Stimulated activated CD4-positive, alpha-beta T cell treated with anti-CD3 and anti-CD28 coated beads, Interleukin-12 subunit alpha, Interleukin-12 subunit beta, amount 100 ng/mL, for 48 hours (primary cell): ENCODE measurements at places on chromosomes 3 and 15.

- no peak for DNase-seq
Measured at GRCh38 chr3:123331006-123331405, 117.9 kb downstream of the ADCY5 start.

- no peak for DNase-seq
Measured at GRCh38 chr3:33795131-33795530, 3.3 kb upstream of the PDCD6IP start.

DNA sequence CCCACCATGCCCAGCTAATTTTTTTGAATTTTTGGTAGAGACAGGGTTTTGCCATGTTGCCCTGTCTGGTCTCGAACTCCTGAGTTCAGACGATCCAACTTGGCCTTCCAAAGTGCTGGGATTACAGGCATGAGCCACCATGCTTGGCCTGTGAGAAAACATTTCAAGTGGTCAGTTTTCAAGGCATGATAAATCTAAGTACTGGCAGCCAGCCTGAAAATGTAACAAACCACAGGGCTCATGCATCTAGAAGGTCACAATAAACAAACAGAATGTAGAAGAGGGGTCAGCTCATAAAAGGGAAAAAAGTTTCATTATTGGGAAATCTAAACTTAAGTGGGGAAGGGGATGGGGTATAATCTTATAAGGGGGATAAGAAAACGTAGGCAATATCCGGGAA lies 39.9 kb downstream of the PPCDC start:
- DNase-seq = no peak

GRCh38 chr15:44035781-44036699 lies 159.0 kb downstream of the FRMD5 start:
- no peak for DNase-seq

- DNase-seq = peak; percentile 68
Measured at GRCh38 chr3:32399030-32399620, 7.5 kb downstream of the CMTM7 start.

GRCh38 chr15:42908538-42908937 lies 12.0 kb downstream of the TTBK2 start:
- no peak for DNase-seq

- DNase-seq = no peak
Measured at GRCh38 chr3:182755308-182755707, 38.0 kb upstream of the ATP11B start.

GRCh38 chr15:25803541-25803940 lies 59.6 kb downstream of the ATP10A start:
- no peak for DNase-seq

- DNase-seq = peak; percentile 28
Measured at GRCh38 chr15:70196372-70197316, 98.9 kb upstream of the TLE3 start.

- no peak for DNase-seq
Measured at GRCh38 chr3:61632568-61633175, 71.3 kb downstream of the PTPRG start.

DNA sequence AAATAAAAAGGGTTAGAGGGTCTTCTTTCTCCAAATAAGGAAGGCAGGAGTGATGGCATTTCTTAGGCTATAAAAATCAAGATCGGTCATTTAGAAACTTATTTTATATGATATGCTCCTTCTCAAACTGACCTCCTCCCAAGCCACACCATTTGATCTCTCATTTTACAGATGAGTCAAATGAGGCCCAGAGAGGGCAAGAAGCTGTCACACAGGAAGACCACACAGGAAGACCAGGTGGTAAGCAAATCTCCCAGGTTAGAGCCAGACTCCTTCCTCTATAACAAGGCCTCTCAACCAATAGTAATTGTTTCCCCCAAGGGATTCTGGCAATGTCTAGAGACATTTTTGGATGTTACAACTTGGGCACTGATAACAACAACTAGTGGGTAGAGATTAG lies 13.8 kb downstream of the TLE3 start:
- no peak for DNase-seq

DNA sequence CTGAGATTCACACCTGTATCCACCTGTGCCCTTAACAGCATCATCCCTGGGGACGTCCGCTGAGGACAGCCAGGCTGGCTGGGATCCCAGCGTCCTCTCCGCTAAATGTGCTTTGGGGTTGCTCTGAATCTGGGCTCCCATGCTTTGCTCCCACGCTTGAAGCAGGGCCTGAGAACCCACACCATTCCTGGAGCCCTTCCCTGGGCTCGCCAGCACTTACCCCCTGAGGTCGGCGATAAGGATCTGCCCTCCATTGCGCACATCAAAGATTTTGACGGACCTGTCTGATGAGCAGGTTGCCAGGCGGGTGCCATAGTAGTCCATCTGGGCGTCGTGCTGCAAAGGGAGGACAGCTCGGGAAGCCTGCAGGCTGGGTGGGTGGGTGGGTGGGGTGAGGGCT lies 5.8 kb downstream of the SEC13 start:
- DNase-seq = no peak

- no peak for DNase-seq
Measured at GRCh38 chr3:105323274-105323599, 43.5 kb upstream of the ALCAM start.

DNA sequence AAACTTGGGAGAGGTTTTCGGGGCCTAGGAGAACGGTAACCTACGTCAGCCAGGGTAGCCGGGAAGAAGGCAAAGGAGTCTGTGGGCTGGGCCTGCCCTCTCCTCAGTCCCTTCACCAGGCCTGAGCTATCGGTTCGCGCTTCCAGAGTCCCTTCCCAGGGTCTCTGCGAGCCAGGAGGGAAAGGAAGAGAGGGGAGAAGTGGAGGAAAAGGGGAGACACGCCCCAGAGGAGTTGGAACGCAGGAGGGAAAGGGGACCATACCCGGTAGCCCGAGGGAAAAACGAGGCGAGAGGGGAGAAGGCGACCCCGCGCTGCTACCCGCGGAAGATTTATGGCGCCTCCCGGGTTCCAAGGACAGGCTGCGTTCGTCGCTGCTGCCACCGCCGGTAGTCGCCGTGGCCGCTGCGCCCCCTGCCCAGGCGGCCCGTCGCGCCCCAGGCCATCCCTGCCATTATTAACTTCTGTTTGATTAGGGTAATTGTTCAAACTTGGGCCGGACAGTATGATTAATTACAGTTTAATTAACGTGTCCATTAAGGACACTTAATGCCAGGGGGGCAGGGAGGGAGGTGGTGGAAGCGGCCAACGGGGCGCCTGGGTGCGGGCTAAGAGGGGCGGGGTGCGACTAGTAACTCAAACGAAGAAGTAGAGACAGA lies 3.4 kb upstream of the SKOR1 start:
- no peak for DNase-seq

GRCh38 chr3:87090631-87091030 lies 99.7 kb upstream of the VGLL3 start:
- no peak for DNase-seq

GRCh38 chr3:120555657-120556509 lies 40.3 kb upstream of the NDUFB4 start:
- DNase-seq = no peak

DNA sequence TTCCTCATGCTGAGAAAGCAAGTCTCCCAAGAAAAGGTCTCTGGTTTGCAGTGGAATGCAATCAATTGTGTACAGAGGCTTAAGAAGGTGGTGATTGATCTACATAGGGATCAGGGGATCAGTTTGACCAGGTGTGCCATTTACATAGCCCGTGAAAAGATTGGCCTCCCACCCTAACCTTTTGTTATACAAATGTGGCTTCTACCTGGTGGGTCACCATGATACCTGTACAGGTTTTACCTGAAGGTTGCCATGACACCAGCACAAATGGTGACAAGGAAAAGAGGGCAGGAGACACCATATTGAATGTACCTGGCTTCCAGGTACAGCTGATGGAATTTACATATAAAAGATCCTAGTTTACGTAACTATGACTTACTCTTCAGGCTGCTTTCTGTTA lies 25.5 kb upstream of the TEX55 start:
- DNase-seq = no peak

- no peak for DNase-seq
Measured at GRCh38 chr3:186875708-186876107, 33.2 kb downstream of the ADIPOQ start.

GRCh38 chr3:69998759-69999139 lies 784 bp upstream of the SAMMSON start:
- no peak for DNase-seq

DNA sequence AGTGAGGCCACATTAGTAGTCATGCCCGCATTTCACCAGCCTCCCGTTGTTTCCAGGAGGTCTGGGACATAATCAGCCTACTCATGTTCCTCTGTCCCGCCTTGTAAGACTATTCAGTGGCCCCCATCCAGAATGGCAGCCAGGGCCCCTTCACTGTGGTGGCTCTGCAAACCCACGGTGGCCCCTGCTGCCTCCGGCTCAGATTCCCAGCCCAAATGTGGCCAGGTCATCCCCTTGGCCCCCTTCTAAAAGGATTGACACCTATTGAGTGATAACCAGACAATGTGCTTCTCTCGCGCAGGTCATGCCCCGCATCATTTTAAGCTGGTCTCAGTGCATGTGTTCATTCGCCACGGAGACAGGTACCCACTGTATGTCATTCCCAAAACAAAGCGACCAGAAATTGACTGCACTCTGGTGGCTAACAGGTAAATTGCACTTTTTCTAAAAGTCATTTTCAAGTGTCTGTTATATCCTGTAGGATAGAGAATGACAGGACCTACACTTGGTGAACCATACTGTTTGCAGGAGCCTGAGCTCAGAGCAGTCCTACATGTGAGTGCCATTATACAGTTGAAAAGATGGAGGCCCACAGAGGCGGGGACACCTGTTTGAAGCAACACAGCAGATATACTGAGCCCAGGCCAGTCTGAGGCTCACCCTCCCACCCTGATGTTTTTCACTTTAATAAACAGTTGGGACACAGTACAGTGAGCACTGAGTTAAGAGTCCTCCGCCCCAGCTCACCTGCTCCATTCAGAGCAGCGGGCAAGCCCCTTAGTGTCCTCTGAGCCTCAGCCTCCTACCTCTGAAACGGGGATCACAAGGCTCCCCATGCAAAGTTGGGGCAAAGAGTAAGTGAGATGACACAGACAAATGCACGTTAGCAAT lies 47.7 kb downstream of the PXYLP1 start:
- no peak for DNase-seq

DNA sequence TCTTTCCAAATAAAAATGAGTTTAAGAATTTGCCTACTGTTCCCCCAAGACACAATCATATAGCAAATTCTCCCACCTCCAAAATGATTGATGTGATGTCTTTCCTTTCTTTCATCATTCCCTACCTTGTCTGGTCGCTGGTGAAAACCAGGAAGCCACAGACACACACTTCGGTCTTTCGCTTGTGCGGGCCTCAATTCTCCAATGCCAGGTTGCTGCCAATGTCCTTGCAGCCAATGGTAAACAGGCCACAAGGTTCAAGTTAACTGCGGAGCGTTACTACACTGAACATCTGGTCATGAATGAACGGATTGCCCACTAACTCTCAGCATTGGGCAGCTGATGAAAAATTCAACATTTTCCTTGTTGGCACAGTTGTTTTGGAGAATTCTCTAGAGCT lies 192.2 kb downstream of the FOXP1 start:
- DNase-seq = no peak

GRCh38 chr15:80669663-80670273 lies 25.3 kb upstream of the ABHD17C start:
- DNase-seq = no peak

DNA sequence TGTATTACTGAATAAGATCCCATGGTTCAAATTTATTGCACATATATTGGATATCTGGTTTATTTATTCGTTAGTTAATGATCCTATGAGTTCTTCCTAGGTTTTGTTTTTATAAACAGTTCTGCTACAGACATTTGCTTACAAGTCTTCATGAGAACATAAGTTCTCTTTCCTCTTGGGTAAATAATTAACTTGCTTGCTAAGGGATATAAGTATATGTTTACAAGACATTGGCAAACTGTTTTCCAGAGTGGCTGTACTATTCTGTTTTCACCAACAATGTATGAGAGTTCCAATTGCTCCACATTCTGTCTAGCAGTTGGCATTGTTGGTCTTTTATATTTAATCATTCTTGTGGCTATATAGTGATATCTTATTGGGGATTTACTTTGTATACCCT lies 341.8 kb upstream of the GBE1 start:
- DNase-seq = no peak

DNA sequence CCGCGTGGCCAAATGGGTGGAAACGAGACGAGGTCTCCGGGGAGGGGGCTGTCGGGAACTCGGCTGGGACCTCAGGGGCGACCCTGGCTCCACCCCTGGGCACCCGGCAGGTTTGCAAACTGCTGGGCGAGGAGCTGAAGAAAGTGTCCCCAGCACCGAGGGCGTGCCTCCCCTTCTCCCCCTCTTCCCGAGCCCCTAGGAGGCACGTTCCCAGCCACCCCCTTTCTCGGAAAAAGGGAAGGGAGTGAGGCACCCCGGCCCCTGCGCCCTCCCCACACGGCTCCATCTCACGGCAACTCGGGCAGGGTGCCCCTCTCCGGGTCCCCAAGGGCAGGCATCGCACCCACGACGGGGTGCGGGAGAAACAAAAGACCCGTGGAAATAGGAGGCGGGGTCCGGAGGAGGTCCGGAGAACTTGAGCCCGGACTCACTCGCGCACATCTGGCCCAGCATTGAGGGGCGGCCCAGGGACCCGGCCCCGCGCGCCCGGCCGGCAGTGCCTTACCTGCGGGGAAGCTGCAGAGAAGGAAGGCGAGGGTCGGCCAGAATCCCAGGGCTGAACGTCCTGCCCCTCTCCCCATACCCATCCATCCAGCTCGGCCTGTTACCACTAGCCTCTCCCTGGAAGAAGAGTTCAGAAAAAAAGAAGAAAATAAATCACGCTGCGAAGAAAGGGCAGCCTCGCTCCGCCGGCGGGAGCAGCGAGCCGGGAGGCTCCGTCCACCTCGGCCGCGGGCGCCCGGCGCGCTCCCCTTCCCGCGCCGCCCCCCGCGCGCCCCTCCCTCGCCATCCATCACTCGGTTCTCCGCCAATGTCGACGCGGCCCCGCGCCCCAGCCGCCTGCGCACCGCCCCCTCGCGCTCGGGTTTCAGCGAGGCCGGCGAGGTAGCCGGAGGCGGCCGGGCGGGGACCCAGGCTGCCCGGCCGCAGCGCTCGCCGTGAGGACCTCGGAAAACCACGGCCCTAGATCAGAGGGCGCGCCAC lies 16.3 kb downstream of the RGMA start:
- no peak for DNase-seq

GRCh38 chr3:197025736-197026480 lies 3.7 kb downstream of the MELTF start:
- no peak for DNase-seq

GRCh38 chr3:122784436-122784835 lies 9.2 kb downstream of the HSPBAP1 start:
- DNase-seq = no peak

- DNase-seq = no peak
Measured at GRCh38 chr3:135106445-135106844, 311.4 kb downstream of the EPHB1 start.

GRCh38 chr3:113269661-113270060 lies 58.3 kb downstream of the BOC start:
- DNase-seq = no peak

GRCh38 chr15:100687582-100688141 lies 85.3 kb downstream of the ASB7 start:
- DNase-seq = no peak

GRCh38 chr3:40645883-40646282 lies 121.1 kb downstream of the ZNF621 start:
- DNase-seq = no peak

- no peak for DNase-seq
Measured at GRCh38 chr15:48177383-48177765, 721 bp downstream of the MYEF2 start.
